Right hindlimb (tissue), 1 donor: ENCODE measurements at places on chromosomes 6 and 20.

DNA sequence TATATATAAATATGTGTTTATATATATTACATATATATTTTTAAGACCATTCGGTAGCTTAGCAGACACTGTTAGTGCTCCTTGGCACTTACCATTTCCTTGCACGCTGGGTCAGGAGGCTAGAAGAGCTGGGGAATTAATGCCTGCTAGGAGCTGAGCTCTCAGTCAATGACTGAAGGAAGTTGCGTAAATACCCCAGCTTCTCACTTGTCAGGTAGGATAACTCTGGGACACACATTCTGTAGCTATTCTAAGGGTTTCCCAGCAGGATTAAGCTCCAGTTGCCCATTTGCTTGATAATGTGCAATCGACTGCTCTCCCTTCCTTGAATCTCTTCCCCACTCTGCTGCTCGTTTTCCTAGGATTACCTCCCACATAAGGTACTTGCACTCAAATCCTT is 15.7 kb upstream of the DNAAF9 start:
- no peak for DNase-seq

DNA sequence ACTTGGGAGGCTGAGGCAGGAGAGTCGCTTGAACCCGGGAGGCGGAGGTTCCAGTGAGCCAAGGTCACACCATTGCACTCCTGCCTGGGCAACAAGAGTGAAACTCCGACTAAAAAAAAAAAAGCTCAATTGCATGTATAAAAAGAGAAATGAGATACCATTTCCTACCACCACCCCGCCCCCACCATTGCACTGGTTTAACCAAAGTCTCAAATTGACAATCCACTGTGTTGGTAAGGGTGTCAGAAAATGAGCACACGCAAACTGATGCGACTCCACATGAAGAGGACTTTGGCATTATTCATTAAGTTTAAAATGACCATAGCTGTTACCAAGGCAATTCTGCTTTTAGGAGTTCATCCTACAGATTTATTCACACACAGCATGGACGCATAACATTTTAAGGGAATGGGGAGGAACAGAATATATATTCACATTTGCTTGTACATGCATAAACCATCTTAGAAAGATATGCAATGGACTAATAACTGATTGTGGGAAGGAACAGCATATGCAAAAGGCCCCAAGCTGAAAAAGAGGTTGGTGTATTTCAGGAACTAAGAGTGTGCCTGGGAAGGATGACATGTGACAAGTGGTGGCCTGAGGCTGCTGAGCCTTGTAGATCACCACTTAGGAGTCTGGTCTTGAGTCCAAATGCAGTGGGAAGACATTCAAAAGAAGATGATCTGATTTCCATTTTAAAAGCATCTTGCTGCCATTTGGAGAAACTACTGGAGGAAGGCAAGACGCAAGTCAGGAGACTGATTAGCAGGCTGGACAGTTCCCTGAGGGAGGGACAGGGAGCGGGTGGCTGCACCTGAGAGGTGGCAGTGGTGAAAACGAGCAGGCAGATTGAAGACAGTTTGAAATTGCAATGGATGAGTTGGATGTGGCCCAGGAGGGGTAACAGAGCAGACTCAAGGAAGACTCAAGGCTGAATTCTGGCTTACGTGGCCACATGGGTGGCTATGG is 37.2 kb upstream of the PTPN1 start:
- DNase-seq = no peak

DNA sequence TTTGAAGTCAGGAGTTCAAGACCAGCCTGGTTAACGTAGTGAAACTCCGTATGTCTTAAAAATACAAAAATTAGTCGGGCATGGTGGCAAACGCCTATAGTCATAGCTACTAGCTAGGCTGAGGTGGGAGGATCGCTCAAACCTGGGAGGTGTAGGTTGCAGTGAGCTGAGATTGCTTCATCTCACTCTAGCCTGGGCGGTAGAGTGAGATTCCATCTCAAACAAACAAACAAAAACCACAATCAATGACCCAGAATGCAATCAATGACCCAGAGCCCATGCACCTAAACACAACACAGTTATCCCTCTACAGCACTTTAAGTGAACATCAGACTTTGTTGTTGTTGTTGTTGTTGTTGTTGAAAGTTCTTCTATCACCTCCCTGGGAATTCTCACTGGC is 77.9 kb downstream of the MYB start:
- DNase-seq = no peak

- no peak for DNase-seq
Observed at GRCh38 chr6:151917531-151918329, 110.2 kb downstream of the ESR1 start.

- DNase-seq = no peak
Observed at GRCh38 chr20:52311209-52311794, 119.7 kb upstream of the ZFP64 start.

DNA sequence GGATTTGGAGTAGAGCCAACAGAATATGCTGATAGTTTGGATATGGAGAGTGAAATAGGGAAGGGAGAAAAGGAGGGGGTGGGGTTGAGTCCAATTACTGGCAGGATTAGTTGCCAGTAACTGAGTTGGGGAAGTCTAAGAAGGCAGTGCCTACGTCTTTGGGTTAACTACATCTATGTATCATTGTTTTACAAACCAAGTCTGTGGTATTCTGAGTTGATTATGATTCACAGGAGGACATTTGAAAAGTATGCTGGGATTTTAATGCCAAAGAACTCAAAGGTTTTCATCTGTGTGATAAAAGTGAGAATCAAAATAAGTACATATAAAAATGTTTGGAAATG is 14.7 kb downstream of the DSE start:
- DNase-seq = no peak

DNA sequence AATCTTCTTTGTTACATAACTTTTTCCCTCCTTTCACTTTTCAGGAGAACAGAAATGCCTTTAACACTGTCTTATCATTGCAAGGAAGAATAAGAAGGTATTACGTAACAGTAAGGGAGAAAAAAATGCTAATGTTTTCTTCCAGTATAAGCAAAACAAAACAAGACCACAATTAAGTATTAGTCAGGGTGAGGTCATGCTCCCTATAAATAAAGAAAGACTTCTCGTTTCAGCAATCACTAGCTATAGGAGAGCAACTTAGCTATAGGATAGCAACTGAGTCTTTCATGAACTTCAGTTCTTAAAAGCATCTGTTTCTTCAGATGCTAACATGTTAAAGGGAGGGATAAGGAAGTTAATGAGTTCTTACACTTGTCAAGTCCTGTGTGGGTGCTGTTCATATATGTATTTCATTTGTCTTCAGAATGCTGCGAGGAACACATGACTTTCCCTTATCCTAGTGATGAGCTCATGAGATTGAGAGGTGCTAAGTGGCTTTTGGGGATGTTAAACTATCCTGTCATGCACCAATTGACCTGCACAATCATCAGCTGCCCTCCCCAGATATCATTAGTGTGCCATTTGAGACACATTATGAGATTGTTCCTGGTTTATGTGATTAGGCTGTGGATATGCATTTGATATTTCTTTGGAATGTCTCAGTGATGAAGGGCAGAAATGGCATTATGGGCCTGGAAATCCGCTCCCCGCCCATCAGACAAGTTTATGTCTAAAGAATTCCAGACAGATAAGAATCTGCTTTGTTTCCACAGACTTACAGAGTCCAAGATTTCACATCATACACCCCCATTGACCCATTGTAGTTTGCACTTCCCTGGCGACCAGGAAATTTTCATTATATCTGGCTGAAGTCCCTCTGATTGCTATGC is 37.5 kb downstream of the LAMA4 start:
- no peak for DNase-seq

- no peak for DNase-seq
Observed at GRCh38 chr6:134706806-134707205, 243.1 kb downstream of the ALDH8A1 start.
